ENCODE measurements at places on chromosomes 4 and X.

DNA sequence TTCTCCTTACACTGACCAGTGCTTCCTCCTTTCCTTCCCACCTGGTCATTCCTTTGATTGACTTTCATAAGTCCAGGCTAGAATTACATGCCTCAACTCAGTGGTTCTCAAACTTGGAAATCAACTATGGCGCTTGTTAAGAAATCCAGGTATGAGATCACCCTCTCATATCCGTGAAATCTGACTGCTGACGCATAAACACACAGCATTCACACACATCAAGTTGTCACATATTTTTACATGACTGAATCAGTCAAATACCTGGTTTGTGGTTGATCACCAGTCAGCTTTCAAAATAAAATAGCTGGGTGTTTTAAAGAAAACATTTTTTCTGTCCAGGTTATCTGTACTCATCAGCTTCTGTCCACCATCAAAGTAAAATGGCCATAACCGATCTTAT lies 433.5 kb downstream of the AFF2 start:
- no peak for DNase-seq

- peak; percentile 93 for DNase-seq
These were observed 1.1 kb upstream of the MFAP3L start for GRCh38 chr4:170027181-170027829.

- DNase-seq = no peak
These were observed 129.2 kb upstream of the WDR1 start for GRCh38 chr4:10245751-10246150.

- DNase-seq = no peak
These were observed 165.4 kb downstream of the SH3BGRL start for GRCh38 chrX:81367291-81367690.

GRCh38 chr4:41930139-41930831 lies 4.9 kb upstream of the TMEM33 start:
- no peak for DNase-seq

DNA sequence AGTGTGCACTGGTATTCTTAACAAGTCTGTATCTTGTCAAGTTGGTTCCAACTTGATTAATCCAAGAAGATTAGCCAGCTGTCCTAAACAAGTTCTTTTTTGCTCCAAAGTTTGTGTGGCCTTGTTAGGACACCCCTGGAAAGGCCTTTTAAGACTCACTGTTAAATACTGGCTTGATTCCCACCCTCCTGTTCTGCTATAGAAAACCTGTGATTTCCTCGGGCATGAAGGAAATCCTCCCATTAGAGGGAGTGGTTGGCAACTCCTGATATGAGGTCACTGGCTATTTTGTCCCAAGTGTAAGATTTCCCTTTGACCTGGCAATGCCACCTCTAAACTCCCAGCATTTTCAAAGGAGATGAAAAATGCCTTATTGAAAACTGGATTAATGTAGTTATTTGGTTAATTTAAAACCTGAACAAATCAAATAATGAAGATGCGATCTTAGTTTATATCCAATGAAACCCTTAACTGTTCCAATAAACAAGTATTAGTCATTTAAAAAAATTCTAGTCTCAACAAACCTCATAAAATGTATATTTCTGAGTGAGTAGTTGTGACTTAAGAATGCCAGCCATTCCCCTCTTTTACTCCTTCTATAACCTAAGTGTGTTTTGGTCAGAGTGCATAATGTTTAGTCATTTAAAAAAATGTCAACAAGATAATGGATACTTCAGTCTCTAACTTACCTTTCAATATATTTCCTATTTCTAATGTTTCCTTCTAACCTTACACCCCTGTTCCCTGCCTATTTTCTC lies 94.4 kb downstream of the NPNT start:
- DNase-seq = no peak

- DNase-seq = no peak
These were observed 167.7 kb downstream of the PJA1 start for GRCh38 chrX:68997511-68997910.

- no peak for DNase-seq
These were observed 13.1 kb upstream of the TRPC3 start for GRCh38 chr4:121964958-121965357.

- no peak for DNase-seq
These were observed 942.3 kb upstream of the SLIT2 start for GRCh38 chr4:19309378-19309777.

- DNase-seq = peak; percentile 60
These were observed 716 bp downstream of the KIT start for GRCh38 chr4:54658252-54659093.

All from WTC11 (cell line).